BJ (cell line): ENCODE measurements at places on chromosomes 1 and 21. TPM values are rescaled to one million over a fixed set of nuclear protein-coding genes. Genes with fewer than 3 reads are reported as not detected.

The OLFM3 gene
- not detected in 2 replicates for polyA plus RNA-seq

The NOTCH2 gene
- 40.7 and 41.2 TPM in 2 replicates for polyA plus RNA-seq

The TTC13 gene
- polyA plus RNA-seq: 7.4 and 12.5 TPM in 2 replicates

The SDE2 gene
- 8.0 and 12.5 TPM in 2 replicates for polyA plus RNA-seq

- no peak for DNase-seq
These were observed 327.5 kb downstream of the SETD4 start for GRCh38 chr21:35732788-35733187.

GRCh38 chr1:34822202-34822601 is 29.4 kb downstream of the GJA4 start:
- DNase-seq: no peak

- DNase-seq: no peak
These were observed 1000.6 kb upstream of the PRMT6 start for GRCh38 chr1:106055855-106056254.

DNA sequence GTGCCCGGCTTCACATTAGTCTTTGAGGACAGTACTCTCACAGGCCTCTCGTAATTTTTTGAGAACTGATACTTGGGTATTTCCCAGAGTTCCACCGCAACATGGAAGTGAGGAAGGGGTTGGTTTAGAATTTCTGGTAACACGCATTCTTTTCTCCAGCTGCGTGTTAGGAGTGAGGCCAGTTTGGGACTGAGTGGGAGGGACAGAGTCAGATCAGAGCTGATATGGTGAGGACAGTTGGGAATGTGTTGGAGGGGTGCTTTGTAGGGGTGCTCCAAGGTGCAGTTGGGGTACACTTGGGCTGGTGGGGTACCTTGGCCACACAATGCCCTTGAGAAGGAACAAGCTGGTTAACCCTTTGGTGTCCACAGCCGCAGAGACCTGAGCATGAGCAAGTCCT is 6.7 kb downstream of the FBXO6 start:
- DNase-seq: no peak

GRCh38 chr21:24995216-24995615 is 612.1 kb downstream of the MRPL39 start:
- DNase-seq: no peak

DNA sequence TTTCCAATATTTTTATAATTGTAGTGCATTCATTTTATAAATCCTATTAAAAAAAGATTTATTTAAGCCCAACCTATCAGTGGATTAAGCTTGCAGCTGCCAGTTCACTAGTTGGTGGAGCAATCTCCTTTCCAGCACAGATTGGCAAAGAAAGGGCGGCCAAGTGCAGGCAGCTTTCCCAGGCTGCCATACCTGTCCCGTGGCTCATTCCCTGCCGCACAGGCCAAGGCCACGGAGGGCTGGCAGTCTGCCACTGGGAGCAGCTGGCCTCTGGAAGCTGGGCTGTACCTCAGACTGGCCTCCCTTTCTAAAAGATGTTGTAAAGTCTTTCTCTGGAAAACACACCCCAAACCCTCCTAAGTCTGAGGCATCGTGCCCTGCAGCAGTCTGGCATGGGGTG is 74.2 kb downstream of the SIM2 start:
- no peak for DNase-seq

DNA sequence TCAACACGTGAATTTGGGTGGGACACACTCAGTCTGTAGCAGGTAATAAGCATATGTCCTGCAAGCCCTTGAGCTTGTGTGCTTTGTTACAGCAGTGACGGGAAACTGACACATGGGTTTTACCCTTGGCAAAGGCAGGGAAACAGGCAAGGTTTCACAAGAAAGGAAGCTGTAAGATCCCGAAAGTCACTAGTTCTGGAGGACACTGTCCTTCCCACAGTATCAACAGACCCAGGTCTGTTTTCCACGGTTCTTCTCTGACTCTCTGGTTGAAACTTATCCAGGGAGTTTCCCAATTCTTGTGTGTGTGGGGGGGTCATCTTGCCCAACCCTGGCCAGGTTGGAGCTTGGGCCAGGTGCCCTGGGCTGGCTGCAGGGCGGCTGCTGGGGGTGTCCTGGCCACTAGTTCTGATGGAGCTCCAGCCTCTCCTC is 29.3 kb upstream of the ZBTB21 start:
- peak; percentile 40 for DNase-seq
